Retina (tissue), 1 donor: ENCODE measurements at places on chromosomes 12 and 14.
A peak's percentile ranks its signal among the peaks of the same experiment; 100 is the strongest.

DNA sequence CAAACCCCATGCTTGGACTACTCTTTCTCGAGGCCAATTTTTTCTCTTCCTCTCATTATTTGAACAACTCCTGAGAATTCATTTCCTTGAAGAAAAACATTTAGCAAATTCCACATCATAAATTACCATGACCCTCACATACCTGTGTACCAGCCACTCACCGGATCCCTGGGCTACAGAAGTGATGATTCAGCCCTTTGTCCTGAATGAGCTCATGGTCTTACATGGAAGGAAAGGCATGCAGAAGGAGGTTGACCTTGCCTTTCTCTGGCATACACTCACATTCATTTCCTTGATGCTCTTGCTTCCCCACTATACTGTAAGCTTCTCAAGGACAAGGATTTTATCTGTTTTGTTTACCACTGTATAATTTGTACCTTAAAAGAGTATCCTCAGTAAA, 191.5 kb downstream of the SLC5A8 start:
- no peak for DNase-seq

- no peak for DNase-seq
Observed at GRCh38 chr12:74259199-74259598, 278.4 kb upstream of the ATXN7L3B start.

GRCh38 chr12:89179983-89180382, 172.3 kb downstream of the DUSP6 start:
- DNase-seq = no peak

GRCh38 chr12:131810726-131811125, 17.5 kb upstream of the MMP17 start:
- DNase-seq = no peak

- no peak for DNase-seq
Observed at GRCh38 chr12:109744986-109745942, 31.6 kb downstream of the FAM222A start.

- no peak for DNase-seq
Observed at GRCh38 chr12:52992699-52993557, 13.3 kb upstream of the EIF4B start.

- DNase-seq = no peak
Observed at GRCh38 chr14:72524295-72524629, 369.6 kb downstream of the DPF3 start.

- peak; percentile 19 for DNase-seq
Observed at GRCh38 chr14:49999146-49999761, 106.4 kb downstream of the ARF6 start.

DNA sequence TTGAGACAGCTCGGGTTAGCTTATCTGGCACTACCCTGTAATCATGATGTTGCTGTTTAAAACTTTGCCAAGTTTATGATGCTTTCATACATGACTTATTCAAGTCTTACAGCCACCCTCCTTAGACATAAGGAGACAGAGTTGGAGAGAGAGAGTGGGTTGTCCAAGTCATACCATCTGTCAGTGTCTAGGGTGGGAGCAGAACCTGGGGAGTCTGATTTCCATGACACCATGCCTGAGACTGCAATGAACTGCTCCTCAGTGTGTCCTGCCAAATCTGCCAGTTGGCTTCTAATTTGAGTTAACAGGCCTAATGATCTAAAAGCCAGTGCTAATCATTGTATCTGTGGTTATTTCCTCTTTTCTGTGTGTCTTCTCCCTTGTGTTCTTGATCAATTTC, 43.7 kb upstream of the PHC1 start:
- DNase-seq = no peak

DNA sequence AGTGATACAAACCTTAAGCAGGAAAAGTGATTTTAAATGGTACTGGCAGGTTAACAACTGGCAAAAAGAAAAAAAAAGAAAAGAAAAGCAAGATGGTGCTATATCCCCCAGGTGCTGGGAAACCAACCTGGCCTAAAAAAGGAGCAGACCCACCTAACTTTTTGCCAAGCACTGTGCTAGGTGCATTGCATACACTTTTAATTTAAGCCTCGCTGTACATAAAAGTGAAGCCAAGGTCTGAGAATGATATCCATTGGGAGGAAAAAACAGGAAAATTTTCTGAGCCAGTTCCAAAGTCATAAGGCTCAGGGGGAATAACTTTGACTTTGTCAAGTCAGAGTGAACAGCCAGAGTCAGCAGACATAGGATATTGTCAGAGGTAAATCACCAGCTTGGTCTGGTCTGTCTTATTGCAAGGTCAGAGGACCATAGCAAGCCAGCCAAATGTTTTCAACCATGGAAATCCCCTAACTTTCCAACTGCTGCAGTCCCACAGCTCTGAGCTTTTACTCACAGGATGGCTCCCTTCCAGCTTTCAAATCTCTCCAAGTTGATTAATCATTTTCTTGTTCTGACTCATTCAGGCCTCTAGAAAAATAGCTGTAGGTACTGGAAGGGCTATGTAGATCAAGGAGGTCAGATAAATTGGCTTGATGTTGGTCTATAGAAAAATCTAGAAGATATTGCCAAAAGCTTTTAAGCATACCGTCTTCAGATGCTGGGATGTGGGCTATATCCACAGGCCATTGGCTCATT, 412.9 kb downstream of the RAD51B start:
- no peak for DNase-seq

GRCh38 chr12:65879878-65880277, 55.6 kb downstream of the HMGA2 start:
- DNase-seq = no peak

DNA sequence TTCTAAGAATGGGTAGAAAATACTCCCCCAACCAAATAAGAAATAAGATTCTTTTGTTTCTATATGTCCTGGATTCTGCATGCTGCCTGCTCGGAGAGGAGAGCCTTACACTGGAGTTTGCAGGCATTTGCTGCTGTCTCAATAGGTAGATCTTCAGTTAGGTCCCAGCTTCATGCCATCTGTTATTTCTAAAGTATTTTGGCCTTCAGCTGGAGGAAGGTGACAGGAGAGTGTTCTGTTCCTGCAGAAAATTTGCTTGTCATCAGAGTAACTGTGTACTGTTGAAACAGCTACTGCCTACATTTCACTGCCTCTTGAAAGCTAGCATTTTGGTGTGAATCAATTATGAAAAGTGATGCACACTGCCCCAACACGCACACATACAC, 966.9 kb downstream of the NRXN3 start:
- DNase-seq = no peak

DNA sequence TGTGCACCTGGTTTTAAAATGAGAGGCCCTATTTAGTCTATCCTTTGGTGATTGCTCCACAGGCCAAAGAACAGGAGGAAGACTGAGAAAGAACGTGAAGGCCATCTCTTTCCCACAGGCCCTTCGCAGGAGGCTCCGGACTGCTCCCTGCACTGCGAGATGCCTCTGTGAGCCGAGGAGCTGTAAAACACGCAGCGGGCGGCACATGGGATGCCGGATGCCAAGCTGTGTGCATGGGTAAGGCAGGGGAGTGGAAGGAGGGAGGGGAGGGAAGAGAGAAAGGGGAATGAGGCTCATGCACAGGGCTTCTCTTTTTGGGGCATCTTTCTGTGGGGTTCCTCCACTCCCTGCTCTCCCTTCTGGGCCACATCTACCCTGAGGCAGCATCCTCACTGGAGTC, 61.6 kb downstream of the SPTB start:
- no peak for DNase-seq

DNA sequence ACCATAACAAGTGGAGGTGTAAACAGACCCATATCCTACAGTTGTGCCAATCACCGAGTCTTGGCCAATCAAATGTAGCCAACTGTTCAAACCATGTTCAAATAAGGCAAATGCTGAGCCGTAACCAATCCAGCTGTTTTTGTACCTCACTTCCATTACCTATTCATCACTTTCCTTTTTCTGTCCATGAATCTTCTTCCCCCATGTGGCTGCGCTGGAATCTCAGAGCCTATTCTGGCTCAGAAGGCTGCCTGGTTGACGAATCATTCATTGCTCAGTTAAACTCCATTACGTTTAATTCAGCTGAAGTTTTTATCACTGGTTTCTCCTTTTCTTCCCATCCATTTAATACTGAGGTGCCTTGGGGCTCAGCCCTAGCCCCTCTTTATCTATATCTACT, 71.1 kb downstream of the TBC1D30 start:
- no peak for DNase-seq

DNA sequence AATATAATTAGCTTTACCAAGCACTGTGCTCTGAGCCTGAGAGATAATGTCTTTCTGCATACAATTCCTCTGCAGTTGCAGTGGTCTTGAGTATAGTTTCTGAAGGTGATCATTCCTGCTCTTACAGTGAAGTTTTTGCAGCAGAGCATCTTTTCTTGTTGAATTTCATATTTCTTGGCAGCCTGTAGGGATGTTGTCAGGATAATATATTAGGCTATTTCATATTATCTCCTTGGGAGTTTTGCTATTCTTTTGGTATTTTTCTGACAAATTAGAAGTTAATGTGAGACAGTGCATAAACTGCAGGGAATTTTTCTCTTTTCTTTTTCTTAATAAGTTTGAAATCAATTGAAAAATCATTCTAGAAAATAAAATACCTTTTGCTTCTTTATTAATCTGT, 1502.6 kb upstream of the FLRT2 start:
- DNase-seq = no peak

GRCh38 chr14:63686926-63687325, 40.9 kb downstream of the SGPP1 start:
- no peak for DNase-seq

- no peak for DNase-seq
Observed at GRCh38 chr14:31559939-31560338, 1.3 kb upstream of the NUBPL start.

DNA sequence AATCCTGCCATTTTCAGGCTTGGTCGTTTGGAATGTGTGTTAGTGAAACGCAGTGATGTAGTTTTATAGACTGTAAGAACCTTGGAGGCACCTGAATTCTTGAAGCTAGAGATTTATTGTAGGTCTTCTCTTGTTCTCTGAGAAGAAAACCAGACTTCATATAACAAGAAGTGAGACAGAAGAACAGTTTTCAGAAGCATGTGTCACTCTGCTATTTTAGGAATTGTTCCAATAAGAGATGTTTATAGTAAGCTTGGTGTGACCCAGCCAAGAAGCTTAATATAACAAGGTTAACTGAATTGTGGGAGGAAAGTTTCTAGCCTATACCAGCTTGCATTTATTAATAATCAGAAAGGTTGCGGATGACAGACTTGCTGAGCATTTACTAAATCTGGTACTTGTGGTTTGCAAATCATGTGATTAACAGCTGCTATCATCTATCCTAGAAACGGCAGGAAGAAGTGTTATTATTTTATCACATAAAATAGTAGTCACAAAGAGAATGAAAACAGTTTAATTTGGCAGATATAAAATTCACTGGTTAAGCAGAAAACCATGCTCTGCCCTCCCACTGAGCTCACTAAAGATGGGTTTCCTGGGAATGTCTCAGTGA, 49.2 kb upstream of the BCAT1 start:
- no peak for DNase-seq

DNA sequence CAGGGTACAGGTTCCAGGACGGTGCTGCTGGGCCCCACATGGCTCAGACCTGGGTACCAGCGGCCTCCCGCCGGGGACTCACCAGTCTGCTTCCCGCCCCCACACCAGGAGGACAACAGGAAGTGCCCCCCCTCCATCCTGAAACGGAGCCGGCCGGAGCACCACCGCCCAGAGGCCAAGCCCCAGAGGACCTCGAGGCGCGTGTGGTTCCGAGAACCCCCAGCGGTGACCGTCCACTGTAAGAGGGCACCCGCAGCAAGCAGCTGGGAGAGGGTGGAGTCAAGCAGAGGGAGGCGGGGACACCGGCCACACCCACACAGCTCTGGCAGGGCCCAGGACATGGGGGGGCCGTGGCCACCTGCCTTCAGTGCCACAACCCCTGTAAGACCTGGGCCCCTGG, 8.1 kb downstream of the C14orf180 start:
- no peak for DNase-seq

GRCh38 chr12:129863938-129864337, 39.9 kb downstream of the TMEM132D start:
- DNase-seq = no peak

GRCh38 chr14:76376409-76376877, 506 bp downstream of the ESRRB start:
- no peak for DNase-seq

GRCh38 chr14:32339188-32339587, 10.1 kb downstream of the AKAP6 start:
- no peak for DNase-seq

GRCh38 chr12:47403681-47404080, 302.1 kb downstream of the RPAP3 start:
- no peak for DNase-seq

GRCh38 chr14:57512220-57512619, 18.6 kb upstream of the CCDC198 start:
- no peak for DNase-seq

GRCh38 chr12:71128191-71128788, 29.5 kb downstream of the TSPAN8 start:
- DNase-seq = no peak

GRCh38 chr12:113226696-113227568, 5.7 kb downstream of the TPCN1 start:
- DNase-seq = no peak

- DNase-seq = no peak
Observed at GRCh38 chr14:89504602-89505313, 87.7 kb upstream of the FOXN3 start.

- DNase-seq = no peak
Observed at GRCh38 chr14:77197988-77198387, 16.4 kb downstream of the TMEM63C start.

DNA sequence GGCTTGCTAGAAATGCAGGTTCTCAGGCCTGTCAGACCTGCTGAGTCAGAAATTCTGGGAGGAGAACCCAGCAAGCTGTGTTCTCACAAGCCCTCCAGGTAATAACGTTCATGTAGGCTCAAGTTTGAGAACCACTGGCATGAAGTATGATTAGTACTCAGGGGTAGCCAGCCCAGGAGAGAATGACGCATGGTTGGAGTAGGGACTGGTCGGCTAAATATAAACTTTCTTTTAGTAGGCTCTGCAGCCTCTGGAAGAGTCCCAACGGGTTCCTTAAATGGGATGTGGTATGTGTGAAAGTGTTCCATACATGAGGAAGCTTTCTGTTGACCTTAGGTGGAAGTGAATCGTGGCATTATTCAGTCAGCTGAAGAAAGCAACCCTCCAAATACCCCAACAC, 209.3 kb downstream of the SLC41A2 start:
- no peak for DNase-seq

DNA sequence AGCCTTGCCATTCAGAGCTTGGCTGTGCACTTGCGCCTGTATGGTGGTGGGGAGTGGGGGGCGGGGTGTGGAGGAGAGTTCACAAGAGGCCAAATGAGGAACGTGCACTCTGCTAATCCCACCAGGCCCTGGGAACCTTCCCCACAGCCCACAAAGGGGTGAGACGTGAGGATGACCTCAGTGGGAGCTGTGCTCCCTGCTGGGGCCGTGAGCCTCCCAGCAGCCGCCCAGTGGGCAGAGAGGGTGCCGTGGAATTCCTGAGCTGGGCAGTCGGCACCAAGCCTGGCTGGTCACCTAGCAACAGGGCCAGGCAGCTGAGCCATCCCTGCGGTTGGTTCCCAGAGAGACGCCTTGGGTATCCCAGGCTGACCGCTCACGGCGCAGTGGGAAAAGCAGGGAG, 53.7 kb downstream of the CCNK start:
- peak; percentile 76 for DNase-seq

GRCh38 chr14:102610968-102611811, 18.7 kb downstream of the RCOR1 start:
- DNase-seq = no peak
